ENCODE measurements at places on chromosomes 7 and 10.

DNA sequence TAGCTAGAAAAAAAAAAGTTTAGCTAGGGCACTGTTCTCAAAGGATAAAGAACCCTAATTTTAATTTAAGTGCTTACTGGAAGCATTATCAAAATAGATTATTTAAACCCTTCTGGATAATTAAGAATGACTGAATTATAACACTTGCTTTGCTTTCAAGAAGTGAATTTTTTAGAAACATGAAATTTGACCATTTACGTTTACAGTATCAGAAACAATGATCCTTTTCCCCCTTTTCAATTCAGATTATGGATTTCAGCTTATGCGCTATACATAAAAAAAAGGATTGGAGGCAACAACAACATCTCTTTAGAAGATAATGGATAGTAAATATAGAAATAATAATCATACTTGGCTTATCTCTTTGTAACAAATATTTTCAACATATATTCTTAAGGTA lies 39.2 kb downstream of the CREM start:
- no peak for DNase-seq

GRCh38 chr10:133100706-133101415 lies 13.1 kb downstream of the ADGRA1 start:
- DNase-seq, result no peak

GRCh38 chr10:72106154-72106849 lies 18.0 kb upstream of the SPOCK2 start:
- DNase-seq, result no peak

DNA sequence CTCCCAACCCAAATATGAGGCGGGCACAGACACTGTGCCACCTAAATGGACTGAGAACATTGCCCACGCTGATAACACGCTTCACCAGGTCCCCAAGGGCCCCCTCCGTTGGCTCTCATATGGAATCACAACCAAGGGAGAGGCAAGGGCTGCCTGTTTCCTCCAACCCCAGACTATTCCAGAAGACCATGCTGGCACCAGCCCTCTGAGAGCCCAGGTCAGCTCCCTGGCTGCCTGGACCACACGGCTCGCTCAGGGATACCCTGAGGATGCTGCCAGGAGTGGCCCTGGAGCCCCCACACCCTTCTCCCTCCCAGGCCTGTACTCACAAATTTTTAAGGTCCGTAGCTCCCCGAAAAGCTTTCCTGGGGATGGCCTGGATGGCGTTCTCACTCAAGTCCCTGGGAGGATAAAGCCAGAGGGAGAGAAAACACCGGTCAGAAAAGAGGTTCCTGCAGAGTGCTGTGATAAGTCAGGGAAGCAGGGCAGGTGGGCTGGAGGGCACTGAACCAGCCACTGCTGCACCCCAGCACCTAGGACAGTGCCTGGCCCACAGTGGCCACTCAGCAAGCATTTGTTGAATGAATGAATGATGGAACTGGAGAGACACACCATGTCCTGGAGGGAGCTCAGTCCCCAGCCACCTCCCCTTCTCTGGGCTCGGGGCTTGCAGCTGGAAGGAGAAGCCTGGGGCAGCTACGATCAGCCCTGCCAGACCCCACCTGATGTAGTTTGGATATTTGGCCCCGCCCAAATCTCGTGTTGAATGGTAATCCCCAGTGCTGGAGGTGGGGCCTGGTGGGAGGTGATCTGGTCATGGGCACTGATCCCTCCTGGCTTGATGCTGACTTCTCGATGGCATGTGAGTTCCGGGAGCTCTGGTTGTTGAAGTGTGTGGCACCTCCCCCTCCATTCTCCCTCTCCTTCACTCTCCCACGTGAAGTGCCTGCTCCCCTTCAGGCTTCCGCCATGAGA lies 119.8 kb downstream of the SLIT1 start:
- no peak for DNase-seq

DNA sequence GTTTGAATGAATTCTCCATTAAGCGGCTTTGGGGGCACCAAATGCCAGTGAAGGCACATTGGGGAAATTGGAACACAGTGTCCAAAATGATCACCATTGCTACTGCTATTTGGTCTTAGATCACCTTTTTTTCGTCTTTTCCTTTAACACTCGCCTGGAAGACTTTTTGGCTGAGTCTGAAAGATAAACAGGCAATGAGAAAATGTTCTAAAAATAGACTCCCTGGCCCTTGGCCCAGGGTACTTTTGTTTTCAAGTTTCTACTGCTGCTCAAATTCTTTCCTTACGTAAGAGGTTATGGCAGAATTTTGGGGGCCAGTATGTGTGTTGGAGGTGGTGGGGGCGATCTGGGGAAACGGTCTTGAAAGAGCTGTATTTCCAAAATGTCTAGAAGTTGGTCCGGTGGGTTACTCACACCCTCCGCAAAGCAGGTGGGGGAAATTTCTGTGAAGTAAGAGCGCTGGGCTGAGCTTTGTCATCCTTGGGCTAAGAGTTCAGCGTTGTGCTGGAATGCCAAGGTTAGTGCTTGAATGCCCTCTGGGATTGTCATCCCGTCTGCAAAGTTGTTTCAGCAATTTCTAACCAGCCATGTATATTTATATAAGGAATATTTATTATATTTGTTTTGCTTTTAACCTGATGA lies 1.3 kb upstream of the ITPRIP start:
- DNase-seq, result peak; percentile 66

DNA sequence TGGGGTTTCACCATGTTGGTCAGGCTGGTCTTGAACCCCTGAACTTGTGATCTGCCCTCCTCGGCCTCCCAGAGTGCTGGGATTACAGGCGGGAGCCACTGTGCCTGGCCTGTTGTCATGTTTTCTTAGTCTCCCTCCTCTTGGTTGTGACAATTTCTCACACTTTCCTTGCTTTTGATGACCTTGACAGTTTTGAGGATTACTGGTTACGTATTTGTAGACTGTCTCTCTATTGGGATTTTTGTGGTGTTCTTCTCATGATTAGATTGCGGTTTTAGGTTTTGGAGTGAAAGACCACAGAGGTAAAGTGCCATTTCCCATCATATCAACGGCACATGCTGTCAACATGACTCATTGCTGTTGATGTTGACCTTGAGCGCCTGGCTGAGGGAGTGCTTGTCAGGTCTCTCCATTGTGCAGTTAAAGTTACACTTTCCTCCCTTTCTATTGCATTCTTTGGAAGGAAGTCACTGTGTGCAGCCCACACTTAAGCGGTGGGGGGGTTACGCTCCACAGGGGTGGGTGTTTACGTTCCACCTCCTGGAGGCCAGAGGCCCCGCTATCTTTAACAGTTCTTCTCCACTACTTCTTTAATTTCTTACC lies 10.8 kb downstream of the NEURL1 start:
- DNase-seq, result peak; percentile 95

- no peak for DNase-seq
These were observed 41.1 kb upstream of the CABCOCO1 start for GRCh38 chr10:61621605-61622051.

All from brain microvascular endothelial cell (primary cell).